ENCODE measurements at places on chromosomes 11 and 22. TPM values are rescaled to one million over a fixed set of nuclear protein-coding genes. Genes with fewer than 3 reads are reported as not detected.

Gene TRIM51
- total RNA-seq, result not detected

Gene CREB3L1
- 66.7 TPM for total RNA-seq

Gene C11orf16
- not detected for total RNA-seq

Gene RAB38
- total RNA-seq, result 0.64 TPM

Gene LDHAL6A
- total RNA-seq, result not detected

Gene E2F8
- total RNA-seq, result 2.2 TPM

Gene GGTLC2
- total RNA-seq, result not detected

Gene PPP2R5B
- total RNA-seq, result 14.2 TPM

Gene KIRREL3
- 9.9 TPM for total RNA-seq

Gene FZD4
- 13.5 TPM for total RNA-seq

Gene DRD4
- total RNA-seq, result not detected

Gene IGSF9B
- under 0.01 TPM for total RNA-seq

Gene TMEM123
- 61.2 TPM for total RNA-seq
